Bone marrow (tissue), 2 donors: ENCODE measurements at places on chromosomes 6 and 20.

- DNase-seq, result no peak
Measured at GRCh38 chr20:63498960-63499337, at the start of gene EEF1A2. Gene EEF1A2, minus strand, starts transcription at chr20:63499083. Its CDS starts 1,320 bp downstream, at chr20:63497763.

DNA sequence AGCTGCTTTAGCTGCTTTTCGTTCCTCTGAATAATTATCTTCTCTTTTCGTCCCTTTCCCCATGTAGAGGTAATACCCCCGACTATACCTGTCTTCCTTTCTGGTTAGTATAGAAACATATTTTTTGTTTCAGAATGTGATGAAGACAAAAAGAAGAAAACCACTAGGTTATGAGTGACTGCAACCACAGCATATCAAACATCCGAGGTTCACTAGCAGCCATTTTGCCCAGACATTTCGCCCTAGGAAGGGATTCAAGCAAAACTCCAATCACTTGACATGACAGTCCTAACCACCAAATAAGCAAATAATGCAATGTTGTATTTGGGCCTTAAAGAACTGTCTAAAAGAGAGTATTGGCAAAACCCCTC lies 9.4 kb downstream of the SNX5 start:
- DNase-seq, result no peak

GRCh38 chr20:5353624-5354496 lies 37.1 kb upstream of the PROKR2 start:
- no peak for DNase-seq

- no peak for DNase-seq
Measured at GRCh38 chr6:91730710-91731109, 1143.8 kb upstream of the MAP3K7 start.

- DNase-seq, result no peak
Measured at GRCh38 chr20:11989018-11989771, 71.5 kb downstream of the BTBD3 start.

- DNase-seq, result no peak
Measured at GRCh38 chr6:25851961-25852360, 20.1 kb upstream of the SLC17A1 start.
